Testis (tissue), 5 donors: ENCODE measurements at places on chromosomes 6 and 20.

- peak overlapping the region; percentile 94 for H3K27ac ChIP-seq
- peak; percentile 54 for DNase-seq
- H3K4me1 ChIP-seq, result peaks cover 37% of the 10 kb centered on the region
- H3K36me3 ChIP-seq, result no peaks in the 10 kb centered on the region
Observed at GRCh38 chr6:109008537-109009235, 86.0 kb downstream of the SESN1 start.

DNA sequence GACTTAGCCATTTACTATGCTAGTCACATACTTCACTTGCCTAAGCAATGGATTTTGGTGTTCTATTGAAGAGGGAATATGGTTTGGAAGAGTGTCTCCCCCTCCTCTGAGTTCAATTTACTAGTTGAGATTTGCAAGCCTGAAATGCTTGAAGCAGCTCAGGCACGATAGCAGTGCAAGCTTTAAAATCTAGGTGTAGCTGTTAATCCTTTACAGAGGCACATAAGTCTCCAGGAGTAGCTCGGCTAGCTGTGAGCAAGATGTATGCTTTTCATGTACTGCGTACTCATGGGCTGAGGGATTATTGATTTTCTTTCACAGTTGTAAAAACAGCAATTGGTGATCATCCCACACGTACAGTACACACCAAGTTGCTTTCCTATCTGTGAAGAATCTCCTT is 726 bp downstream of the FLRT3 start:
- H3K4me1 ChIP-seq, result no peaks in the 10 kb centered on the region
- no peaks in the 10 kb centered on the region for H3K36me3 ChIP-seq
- peak overlapping the region; percentile 54 for H3K4me3 ChIP-seq
- peak; percentile 34 for DNase-seq

GRCh38 chr6:3905945-3906845 is 57.0 kb downstream of the FAM50B start:
- H3K4me3 ChIP-seq, result no peak overlapping the region
- no peaks in the 10 kb centered on the region for H3K36me3 ChIP-seq
- DNase-seq, result no peak
- peaks cover 10% of the 10 kb centered on the region for H3K4me1 ChIP-seq
- H3K27me3 ChIP-seq, result no peaks in the 10 kb centered on the region
- H3K27ac ChIP-seq, result peak overlapping the region; percentile 1

- no peak overlapping the region for H3K4me3 ChIP-seq
- no peak overlapping the region for H3K27ac ChIP-seq
- H3K36me3 ChIP-seq, result no peaks in the 10 kb centered on the region
- DNase-seq, result no peak
- no peaks in the 10 kb centered on the region for H3K27me3 ChIP-seq
Observed at GRCh38 chr6:164897523-164898235, 411.7 kb downstream of the C6orf118 start.

DNA sequence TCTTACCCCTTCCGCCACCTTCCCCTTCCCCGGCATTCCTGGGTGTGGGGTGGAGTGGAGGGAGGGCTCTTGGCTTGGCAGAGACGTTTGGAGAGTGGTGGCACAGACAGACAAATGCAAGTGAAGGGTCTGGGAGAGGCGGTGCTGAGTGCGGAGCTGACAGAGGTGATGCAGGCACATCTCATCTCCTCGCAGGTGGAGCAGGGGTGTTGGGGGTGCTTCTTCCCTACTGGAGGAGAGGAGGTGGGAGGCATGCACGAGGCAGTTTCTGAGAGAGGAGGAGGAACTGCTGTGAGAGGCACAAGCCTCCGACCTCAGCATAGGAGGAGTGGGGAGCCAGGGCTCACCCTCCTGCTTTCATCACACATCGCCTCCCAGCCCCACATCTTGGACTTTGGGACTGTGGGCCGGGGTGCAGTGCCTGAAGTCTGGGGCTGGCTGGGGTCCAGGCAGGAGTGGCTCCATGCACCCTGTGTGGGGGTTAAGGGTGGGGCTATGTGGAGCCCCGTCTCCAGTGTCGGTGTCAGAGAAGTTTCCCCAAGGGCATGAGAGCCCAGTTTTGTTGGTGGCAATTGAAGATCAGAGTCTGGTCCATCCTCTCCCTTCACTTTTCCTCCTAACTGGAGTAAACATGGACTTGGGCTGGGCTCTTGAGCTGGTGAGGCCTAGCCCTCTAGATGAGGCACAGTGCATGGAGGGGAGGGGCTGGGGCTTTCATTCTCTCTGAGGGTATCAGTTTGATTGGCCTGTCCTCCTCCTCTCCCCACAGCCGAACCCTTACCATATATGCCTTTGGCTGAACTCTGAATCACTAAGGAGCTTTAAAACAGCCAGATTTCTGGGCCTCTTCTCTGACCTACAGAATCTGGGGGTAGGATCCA is 20.2 kb upstream of the SLC22A7 start:
- DNase-seq, result no peak
- no peaks in the 10 kb centered on the region for H3K4me1 ChIP-seq

- no peaks in the 10 kb centered on the region for H3K4me1 ChIP-seq
- no peak within 1 kb of the TSS for H3K27ac ChIP-seq
- H3K4me3 ChIP-seq, result peak within 1 kb of the TSS; percentile 48
- H3K36me3 ChIP-seq, result no peaks in the 10 kb centered on the region
Observed at GRCh38 chr6:159800141-159800865, at the start of gene PNLDC1. TSS of gene PNLDC1 (plus strand) at chr6:159800276. CDS start at chr6:159800308, 32 bp downstream.

DNA sequence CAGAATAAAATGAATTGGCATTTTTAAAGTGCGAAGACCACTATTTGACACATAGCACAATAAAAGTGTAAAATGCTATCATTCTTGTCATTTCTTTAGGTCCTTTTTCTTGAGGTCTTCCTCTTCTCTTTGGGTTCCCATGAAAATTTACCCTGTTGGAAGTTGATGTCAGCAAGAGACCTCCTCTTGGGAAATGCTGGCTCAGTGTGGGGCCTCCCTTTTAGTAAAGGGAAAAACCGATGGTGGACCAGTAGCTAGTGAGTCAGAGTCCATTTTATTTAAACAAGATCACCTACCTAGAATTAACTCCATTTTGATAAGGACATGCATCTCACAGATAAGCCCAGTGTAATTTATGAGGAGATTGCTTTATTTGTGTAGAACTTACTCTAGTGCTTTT is 37.7 kb upstream of the HLA-C start:
- peaks cover 4% of the 10 kb centered on the region for H3K4me1 ChIP-seq
- H3K27me3 ChIP-seq, result no peaks in the 10 kb centered on the region
- DNase-seq, result no peak
- H3K27ac ChIP-seq, result no peak overlapping the region
- H3K36me3 ChIP-seq, result no peaks in the 10 kb centered on the region
- no peak overlapping the region for H3K4me3 ChIP-seq

- H3K4me1 ChIP-seq, result no peaks in the 10 kb centered on the region
- no peaks in the 10 kb centered on the region for H3K27me3 ChIP-seq
- H3K27ac ChIP-seq, result no peak overlapping the region
- H3K4me3 ChIP-seq, result no peak overlapping the region
Observed at GRCh38 chr6:132270726-132271402, 130.4 kb downstream of the MOXD1 start.

DNA sequence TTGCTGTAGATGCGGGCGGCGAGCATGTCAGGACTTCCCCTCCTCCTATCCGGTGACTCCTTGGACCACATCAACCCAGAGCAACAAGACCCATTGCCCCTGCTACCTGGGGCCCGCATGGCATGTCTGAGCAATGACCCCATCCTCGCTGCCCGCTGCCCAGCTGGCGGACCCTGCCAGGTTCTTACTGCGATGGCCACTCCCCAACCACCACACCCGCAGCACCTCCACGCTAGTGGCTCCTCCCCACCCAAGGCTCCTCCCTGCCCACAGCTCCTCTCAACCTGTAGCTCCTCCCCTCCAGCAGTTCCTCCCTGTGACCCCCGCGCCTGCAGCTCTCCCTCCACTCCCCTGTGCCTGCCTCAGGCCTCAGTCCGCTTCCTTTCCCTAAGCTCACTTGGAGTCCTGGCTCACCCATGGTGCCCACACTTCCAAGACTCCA is 17.6 kb upstream of the SERPINB9 start:
- H3K4me1 ChIP-seq, result peaks cover 3% of the 10 kb centered on the region
- no peaks in the 10 kb centered on the region for H3K36me3 ChIP-seq
- no peak overlapping the region for H3K27ac ChIP-seq
- DNase-seq, result no peak
- H3K4me3 ChIP-seq, result no peak overlapping the region

DNA sequence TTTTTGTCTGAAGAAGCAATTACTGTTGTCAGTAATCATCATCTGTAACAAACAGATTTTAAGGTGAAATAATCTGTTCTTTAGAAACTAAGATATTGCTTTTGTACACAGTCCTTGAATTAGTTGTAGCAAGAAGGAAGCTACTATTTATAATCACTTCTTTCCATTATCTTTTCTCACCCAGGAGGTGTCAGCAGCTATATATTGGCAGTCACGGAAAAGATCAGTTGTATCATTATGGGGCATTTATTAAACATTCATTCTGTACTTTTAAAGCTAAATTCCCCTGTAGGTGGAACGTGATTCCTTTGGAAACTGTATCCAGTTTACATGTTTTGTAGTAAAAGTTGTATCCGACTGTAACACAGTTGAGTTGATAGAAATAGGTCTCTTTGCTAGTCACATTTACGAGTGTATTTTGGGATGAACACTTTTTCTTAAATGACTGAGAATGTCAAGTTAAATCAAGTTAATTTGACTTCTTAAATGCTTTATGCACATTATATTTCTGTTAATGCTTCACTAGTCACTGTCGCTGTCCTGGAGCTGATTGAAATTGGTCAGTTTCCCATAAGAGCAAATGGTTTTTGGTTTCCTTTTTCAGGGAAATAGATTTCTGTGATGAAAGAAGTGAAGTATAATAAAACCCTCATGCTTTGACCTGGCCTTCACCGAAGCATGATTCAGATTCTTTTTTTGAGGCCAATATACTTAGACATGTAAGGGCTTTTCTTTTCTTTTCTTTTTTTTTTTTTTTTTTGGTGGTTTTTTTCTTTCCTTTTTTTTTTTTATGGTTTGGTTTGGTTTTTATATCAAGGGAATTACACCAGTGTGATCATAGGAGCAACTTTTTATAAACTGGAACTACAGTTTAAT is 5.1 kb downstream of the QKI start:
- no peaks in the 10 kb centered on the region for H3K27me3 ChIP-seq
- no peak for DNase-seq
- H3K27ac ChIP-seq, result peak overlapping the region; percentile 100
- no peaks in the 10 kb centered on the region for H3K36me3 ChIP-seq
- H3K4me1 ChIP-seq, result peaks cover 43% of the 10 kb centered on the region
- no peak overlapping the region for H3K4me3 ChIP-seq

DNA sequence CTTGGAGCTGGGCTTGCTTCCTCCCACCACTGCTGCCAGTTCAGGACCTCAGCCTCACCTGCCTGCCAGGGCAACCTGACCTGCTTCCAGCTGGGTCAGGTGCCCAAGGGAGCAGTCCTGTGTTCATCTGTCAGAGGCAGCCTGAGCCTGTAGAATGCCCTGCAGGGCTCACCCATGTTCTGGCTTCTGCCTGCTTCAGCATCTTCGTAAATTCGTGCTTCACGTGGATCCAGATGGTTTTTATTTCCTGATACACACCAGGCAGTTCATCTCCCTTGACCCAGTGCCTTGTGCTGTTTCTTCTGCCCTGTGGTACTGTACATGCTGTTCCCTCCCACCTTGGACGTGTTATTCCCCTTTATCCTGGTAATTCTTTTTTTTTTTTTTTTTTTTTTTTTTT is 50.2 kb downstream of the ARID1B start:
- H3K4me3 ChIP-seq, result no peak overlapping the region
- no peaks in the 10 kb centered on the region for H3K36me3 ChIP-seq
- DNase-seq, result no peak
- peaks cover 15% of the 10 kb centered on the region for H3K4me1 ChIP-seq
- no peaks in the 10 kb centered on the region for H3K27me3 ChIP-seq

DNA sequence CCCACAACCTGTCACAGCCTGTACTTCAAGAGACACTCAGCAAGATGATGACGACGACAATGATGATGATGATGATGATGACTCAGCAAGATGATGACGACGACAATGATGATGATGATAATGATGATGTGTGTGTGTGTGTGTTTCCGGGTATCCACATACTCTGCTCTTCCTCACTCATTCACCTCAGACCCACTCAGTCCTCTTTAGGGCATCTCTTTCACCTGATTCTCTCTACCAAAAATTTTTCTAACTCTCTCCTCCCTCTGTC is 1.2 kb upstream of the EIF6 start:
- no peak for DNase-seq
- no peaks in the 10 kb centered on the region for H3K36me3 ChIP-seq
- H3K4me1 ChIP-seq, result peaks cover 7% of the 10 kb centered on the region
- H3K27ac ChIP-seq, result no peak overlapping the region

DNA sequence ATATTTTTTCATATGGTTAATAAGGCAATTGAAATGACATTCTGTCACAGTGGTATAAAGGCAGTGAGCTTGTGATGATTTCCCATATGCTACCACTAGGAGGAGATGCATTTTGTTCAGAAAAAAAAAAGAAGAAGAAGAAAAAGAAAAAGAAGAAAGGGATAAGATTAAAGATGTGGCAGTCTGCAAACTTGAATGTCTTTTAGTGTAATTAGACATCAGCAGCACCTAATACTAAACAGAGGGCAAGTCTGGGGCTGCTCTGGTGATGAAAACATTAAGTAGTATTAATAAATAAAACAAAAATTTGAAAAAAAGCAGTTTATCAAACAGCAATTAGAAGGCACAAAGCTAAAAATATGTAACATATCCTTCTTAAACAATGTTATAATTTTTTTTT is 95.4 kb upstream of the DEFB112 start:
- H3K4me3 ChIP-seq, result no peak overlapping the region
- no peak overlapping the region for H3K27ac ChIP-seq
- no peak for DNase-seq
- H3K4me1 ChIP-seq, result no peaks in the 10 kb centered on the region
- no peaks in the 10 kb centered on the region for H3K27me3 ChIP-seq
- H3K36me3 ChIP-seq, result no peaks in the 10 kb centered on the region

DNA sequence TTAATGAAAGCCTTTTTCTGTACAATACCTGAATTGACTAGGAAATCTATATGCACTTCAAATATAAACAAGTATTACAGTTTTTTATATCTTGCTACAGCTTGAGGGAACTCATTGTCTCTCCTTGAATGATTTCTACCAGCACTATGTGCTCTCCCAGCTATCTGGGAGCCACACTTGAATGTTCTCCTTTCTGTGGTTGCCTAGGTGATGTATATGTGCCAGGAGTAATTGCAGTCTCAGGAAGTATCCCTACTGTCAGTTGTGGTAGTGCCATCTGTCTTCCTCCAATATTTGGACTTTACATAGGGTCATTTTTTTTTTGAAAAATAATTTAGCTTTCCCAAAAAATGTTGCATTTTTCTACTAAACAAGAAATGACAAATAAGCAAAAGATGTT is 288.0 kb upstream of the PLCB4 start:
- no peak overlapping the region for H3K4me3 ChIP-seq
- no peaks in the 10 kb centered on the region for H3K27me3 ChIP-seq
- H3K36me3 ChIP-seq, result no peaks in the 10 kb centered on the region
- no peaks in the 10 kb centered on the region for H3K4me1 ChIP-seq
- no peak for DNase-seq
- no peak overlapping the region for H3K27ac ChIP-seq

- H3K27me3 ChIP-seq, result no peaks in the 10 kb centered on the region
- H3K4me1 ChIP-seq, result no peaks in the 10 kb centered on the region
- H3K27ac ChIP-seq, result no peak overlapping the region
- H3K36me3 ChIP-seq, result no peaks in the 10 kb centered on the region
- H3K4me3 ChIP-seq, result no peak overlapping the region
- DNase-seq, result no peak
Observed at GRCh38 chr6:121105461-121105860, 228.8 kb downstream of the TBC1D32 start.
